Astrocyte of the spinal cord (primary cell): ENCODE measurements at places on chromosomes 6 and 20.

DNA sequence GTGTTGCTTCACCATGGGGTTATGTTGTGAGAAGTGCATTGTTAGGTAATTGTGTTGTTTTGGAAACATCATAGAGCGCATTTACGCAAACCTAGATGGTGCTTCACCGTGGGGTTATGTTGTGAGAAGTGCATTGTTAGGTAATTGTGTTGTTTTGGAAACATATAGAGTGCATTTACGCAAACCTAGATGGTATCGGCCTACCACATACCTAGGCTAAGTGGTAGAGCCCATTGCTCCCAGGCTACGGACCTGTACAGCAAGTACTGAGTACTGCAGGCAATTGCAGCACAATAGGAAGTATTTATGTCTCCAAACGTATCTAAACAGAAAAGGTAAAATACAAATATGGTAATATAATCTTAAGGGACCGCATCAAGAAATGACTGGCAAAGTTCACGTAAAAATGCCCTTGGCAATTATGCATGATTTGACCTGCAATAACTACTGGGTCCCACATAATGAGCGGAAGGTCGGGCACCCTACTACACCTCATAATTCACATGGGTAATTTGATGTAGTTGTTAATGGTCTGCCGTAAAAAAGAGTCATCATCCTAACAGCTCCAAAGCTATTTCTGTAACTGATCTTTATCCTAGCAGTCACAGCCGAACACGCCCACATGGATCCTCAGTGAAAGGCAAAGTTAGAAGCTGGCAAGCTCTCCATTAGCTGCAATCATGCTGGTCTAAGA is 76.0 kb downstream of the RSPH3 start:
- DNase-seq = no peak

GRCh38 chr20:54195483-54196472 is 12.1 kb upstream of the PFDN4 start:
- DNase-seq = no peak

- DNase-seq = peak; percentile 62
Measured at GRCh38 chr20:5845681-5846615, 95.7 kb downstream of the SHLD1 start.

DNA sequence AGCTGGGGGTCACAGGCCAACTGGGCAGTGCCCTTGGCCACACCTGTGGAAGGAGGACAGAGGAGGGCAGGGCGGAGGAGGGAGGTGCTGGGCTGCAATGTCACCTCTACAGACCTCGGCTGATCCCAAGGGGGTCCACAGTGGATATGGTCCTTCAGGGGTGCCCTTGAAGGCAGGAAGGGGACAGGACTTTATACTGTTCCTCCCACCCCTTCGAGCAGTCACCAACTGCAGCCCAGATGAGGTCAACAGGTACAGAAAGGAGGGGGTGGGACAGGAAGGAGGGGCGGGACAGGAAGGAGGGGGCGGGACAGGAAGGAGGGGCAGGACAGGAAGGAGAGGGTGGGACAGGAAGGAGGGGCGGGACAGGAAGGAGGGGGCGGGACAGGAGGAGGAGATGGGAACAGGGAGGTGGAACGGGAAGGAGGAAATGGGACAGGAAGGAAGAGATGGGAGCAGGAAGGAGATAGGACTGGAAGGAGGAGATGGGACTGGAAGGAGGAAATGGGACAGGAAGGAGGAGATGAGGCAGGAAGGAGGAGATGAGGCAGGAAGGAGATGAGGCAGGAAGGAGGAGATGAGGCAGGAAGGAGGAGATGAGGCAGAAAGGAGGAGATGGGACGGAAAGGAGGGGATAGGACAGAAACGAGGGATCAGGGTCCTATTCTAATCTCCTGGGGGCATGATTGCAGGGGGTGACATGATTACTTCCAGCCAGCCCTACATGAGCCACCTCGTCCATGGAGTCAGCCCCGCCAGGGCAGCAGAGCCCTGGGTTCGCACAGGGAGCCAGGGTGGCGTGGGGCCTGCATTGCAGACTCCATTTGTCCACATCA is 19.4 kb upstream of the MRGBP start:
- no peak for DNase-seq

GRCh38 chr6:152588456-152588855 is 48.7 kb downstream of the SYNE1 start:
- DNase-seq = no peak

- DNase-seq = no peak
Measured at GRCh38 chr6:15048367-15048766, 197.5 kb upstream of the JARID2 start.

GRCh38 chr20:42483730-42484303 is 705.9 kb downstream of the PTPRT start:
- DNase-seq = no peak

- DNase-seq = no peak
Measured at GRCh38 chr6:125587666-125588632, 161.5 kb upstream of the HEY2 start.

- DNase-seq = peak; percentile 35
Measured at GRCh38 chr20:49345524-49345923, 67.7 kb upstream of the ZNFX1 start.

DNA sequence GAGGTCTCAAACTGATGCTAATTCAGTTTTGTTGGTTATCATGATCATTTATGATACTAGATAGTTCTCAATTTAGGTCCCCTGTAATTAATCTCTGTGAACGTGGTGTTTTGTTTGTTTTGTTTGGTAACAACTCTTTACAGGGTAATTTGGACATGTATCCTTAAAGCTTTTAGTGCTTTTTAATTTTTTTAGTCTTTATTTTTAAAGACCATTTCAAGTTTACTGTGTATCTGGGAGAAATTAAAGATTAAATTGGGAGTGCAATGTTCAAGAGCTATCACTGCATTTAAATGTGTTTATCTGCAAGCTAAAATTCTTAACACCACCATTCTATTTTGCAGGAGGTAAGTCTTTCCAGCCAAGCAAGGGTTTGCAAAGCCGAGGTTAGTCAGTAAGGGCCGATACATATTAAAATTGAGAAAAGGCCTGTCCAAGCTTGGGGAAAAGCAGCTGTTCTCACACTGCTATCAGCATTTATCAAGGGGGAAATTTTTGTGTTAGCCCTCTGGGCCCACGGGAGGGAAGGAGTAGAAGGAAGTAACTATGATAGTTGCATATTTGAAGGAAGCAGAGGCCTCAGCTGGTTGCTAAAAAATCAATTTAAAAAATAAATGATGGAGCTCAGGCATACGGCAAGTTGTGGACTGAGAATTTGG is 59.3 kb upstream of the ZNF217 start:
- DNase-seq = no peak

- DNase-seq = no peak
Measured at GRCh38 chr6:156601152-156602065, 175.8 kb upstream of the ARID1B start.

DNA sequence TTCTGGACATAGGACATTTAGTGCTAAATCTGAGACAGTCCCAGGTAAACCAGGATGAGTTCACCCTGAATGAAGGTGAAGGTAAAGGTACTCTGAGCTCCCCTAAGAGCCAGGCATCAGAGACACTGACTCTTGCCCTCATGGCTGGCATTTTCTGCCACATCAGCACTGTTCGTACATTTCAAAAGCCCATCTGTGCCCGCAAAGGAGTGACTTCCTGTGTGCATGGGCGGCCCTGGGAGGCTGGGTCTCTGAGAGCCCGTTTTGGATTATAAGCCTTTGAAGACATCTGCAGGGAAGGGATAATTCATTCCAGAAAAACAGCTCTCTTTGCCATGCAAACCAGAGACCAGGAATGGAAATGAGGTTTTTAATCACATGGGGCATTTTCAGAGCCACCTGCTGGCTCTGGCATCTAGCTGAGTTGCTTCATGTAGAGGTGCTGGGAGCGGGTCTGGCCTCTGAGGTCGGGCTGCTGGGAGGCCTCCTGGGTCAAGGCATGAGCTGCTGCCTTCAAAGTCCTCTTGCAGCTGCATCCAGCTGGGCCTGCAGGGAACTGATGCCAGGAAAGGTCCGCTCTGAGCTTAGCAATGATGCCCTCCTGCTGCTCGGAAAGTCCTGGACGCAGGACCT is 348.3 kb downstream of the DHX35 start:
- DNase-seq = no peak

DNA sequence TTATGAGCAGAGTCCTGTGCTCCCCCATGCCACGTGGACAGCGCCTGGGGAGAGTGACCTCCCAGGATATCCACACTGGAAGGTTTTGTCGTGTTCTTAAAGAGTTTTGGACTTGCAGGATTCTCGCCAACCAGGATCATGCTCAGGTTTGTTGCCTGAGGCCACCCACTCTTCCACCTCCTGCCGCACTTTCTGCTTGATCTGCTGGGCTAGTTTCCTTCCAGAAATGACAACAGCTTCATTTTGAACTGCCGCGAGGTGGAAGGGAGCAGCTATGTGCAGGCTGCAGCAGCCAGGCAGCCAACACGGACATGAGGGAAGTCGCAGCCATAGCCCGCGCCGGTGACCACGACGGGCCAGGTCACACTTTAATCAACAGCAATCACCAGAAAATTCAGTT is 27.7 kb upstream of the SEC63 start:
- DNase-seq = no peak

GRCh38 chr20:925516-925915 is 9.4 kb upstream of the ANGPT4 start:
- no peak for DNase-seq

- DNase-seq = no peak
Measured at GRCh38 chr6:82322386-82322785, 41.2 kb upstream of the TPBG start.

DNA sequence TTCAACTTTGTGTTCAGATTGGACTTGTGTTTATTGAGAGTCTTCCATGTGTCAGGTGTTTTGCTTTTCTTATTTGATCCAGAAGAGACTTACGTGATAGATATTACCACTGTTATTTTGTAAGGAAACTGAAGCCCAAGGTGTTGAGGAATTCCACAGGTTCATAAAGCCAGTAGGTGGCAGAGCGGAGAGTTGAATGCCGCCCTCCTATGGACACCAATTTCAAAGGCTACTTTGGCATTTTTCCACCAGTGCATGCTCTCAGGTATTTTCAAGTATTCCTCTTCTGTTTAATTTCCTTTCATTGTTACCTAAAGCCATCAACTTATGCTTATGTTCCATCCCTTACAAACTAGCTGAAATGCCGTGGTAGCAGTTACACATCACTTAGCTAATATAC is 14.0 kb upstream of the COL10A1 start:
- DNase-seq = no peak

DNA sequence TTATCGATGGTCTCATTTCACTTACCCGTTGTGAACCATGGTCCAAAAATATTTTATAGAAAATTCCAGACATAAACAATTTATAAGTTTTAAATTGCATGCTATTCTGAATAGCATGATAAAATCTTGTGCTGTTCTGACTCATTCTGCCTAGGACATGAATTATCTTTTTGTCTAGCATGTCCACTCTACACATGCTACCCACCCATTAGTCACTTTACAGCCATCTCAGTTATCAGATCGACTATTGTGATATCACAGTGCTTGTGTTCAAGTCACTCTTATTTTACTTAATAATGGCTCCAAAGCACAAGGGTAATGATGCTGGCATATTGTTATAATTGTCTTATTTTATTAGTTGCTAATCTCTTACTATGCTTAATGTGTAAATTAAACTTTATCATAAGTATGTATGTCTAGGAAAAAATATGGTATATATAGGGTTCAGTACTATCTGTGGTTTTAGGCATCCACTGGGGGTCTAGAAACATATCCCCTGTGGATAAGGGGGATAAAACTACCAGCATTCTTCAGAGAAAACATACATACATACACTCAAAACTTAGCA is 252.0 kb upstream of the HTR1E start:
- DNase-seq = no peak

DNA sequence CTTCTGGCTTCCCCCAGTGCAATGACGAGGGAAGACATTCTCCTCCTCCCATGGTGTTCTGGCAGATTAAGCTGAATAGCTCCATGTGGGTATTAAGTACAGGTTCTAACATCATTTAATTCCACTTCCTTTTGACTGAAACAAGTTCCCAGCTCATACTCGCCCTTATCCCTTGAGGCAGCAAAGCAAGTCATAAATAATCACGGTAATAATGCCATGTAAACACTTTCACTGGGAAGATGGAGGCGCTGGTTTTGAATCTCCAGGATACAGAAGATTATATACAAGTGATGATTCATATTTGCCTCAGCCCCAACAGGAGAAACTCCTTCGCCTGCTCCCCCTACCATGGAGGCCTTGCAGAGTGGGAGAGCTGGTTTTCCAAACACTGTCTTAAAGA is 141.3 kb downstream of the PXDC1 start:
- peak; percentile 47 for DNase-seq

DNA sequence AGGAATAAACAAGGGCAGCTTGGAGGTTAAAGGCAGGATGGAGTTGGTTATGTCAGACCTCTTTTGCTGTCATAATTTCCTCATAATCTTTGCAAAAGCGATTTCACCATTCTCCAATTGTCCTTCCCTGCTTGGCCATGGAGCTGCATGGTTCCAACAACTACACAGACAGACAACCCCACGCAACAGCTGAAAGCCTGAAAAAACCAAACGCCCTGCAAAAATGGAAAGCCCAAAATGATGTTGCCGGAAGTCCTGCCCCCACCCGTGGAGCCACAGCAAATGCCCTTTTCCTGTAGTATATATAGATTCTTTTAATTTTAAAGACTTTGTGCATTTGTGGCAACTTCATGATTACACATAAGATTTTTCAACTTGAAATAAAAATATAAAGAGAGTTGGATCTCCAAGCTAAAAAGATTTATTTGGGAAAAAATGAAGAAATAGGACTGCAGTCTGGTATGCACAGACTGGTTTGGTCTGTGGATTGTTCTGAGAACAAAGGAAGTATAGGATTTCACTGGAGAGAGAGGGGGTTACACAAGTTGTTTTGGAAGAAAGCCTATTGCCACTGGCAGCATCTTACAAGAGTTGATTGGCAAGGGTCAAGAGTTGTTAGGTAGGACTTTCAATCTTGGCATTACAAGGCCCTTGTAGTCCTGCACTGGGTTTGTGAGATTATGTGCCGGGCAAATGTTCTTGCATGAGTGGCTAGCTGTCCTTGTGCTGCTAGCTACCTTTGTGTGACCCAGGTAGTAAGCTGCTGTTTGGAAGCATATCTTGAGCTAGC is 190.0 kb downstream of the C6orf118 start:
- DNase-seq = no peak

DNA sequence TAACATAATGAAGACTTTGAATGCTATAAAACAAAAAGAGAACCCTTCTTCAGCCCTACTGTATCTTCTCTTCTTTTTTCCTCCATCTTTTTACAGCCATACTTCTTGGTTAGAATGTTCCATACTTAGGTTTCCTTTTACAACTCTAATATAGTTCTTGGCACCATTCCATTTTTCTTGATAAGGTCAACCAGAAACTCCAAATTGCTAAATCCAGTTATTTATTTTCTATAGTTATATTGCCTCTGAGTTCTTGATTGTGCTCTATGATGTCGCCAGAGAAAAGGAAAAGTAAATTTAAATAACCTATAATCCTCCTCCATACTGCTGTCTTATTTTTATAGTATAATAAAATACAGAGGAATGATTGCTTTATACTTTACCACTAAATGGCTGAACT is 26.7 kb upstream of the COL10A1 start:
- DNase-seq = no peak

DNA sequence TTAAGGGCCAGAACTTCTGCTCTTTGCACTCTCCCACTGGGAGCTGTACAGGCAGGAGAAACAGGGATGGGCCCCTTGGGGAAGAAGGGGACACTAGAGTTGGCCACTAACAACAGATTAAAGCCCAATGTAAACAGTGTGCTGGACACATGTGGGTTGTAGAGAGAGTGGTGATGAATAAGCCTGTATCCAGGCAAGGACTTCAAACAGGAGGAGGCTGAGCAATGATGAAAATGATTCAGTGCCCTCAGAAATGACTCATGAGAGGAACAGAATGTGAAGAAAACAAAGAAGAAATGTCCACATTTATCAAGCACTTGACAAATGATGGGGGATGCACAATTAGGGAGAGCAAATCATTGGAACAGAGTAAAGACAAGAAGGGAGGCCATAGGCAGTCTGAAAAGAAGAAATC is 242.3 kb downstream of the TBX18 start:
- peak; percentile 92 for DNase-seq
